ENCODE measurements at places on chromosomes 6 and 20. TPM values are rescaled to one million over a fixed set of nuclear protein-coding genes. Genes with fewer than 3 reads are reported as not detected.

GRCh38 chr6:154347981-154348380 is 8.6 kb downstream of the IPCEF1 start:
- no peak overlapping the region for H3K4me3 ChIP-seq
- H3K4me1 ChIP-seq, result no peaks in the 10 kb centered on the region
- DNase-seq, result no peak
- no peak overlapping the region for H3K27ac ChIP-seq

DNA sequence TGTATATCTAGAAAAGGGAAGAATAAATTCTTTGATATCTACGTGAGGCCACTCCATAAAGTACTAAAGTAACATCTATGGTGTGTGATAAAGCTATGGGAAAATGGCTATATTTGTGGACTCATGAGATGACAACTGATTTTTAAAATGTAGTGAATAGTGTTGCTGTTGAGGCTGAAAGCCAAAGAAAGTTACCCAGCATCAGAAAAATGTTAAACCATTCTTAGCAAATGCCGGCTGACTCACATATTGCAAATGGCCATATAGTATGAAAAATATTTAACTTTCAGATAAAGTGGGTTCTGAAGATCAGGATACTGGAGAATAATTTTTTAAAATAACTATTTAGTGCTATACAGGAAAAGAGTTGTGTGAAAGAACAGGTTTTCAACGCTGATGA is 129.9 kb upstream of the GRIK2 start:
- no peaks in the 10 kb centered on the region for H3K27me3 ChIP-seq
- H3K4me3 ChIP-seq, result no peak overlapping the region
- no peak overlapping the region for H3K27ac ChIP-seq
- H3K4me1 ChIP-seq, result no peaks in the 10 kb centered on the region

DNA sequence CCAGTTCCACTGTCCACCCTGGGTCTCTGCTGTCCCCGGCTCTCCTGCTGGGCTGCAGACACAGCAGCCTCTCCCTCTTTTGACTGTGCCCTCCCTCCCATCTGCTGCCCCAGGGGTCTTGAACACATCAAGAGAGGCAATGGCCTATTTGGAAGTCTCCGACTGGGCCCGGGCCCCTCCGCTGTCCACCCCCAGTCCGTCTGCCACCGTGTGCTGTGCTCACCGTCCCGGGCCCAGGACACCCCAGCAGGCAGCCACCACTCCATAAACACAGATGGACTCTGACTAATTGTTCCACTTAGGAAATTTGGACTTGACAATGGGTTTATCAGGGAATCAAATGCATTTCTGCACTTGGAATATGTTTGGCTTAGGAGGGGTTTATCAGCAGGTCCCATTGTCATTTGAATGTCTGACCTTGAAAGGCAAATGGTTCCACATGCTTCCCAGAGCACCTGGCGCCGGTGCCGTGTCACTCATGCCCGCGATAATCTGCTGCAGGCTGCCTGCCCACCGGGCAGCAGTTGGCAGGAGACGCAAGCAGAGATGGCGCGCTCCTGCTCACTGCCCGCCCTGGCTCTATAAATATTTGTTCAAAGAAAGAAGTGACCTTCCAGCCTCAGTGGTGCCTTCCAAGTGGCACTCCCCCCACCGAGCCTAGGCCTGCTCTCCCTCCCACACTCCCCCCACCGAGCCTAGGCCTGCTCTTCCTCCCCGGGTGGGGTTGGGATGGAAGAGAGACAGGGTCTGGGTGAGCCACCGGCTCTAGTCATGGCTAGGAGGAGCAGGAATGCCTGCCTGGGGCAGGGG is 18.8 kb upstream of the FRMD1 start:
- H3K4me1 ChIP-seq, result no peaks in the 10 kb centered on the region
- no peaks in the 10 kb centered on the region for H3K36me3 ChIP-seq
- no peak overlapping the region for H3K4me3 ChIP-seq
- H3K27me3 ChIP-seq, result peaks cover 9% of the 10 kb centered on the region
- DNase-seq, result no peak
- no peak overlapping the region for H3K27ac ChIP-seq

DNA sequence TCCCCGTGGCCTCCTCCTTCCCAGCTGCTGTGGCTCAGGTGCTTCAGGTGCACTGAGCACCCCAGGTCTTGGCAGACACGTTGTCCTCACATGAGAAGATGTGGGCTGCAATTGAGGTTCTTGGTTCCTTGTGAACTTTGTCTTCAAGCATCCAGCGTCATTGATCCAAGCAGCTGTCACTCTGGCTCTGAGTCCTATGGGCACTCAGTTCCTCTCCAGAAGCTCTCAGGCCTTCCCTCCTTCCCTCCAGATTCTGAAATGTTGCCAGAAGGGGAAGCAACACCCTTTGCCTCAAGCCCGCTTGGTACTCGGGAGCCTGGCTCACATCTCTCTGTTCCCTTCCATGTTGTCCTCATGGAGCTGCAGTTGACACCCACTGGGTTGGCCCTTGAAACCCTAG is 8.4 kb upstream of the MRGBP start:
- DNase-seq, result peak; percentile 87
- no peaks in the 10 kb centered on the region for H3K36me3 ChIP-seq
- no peak overlapping the region for H3K4me3 ChIP-seq
- H3K4me1 ChIP-seq, result no peaks in the 10 kb centered on the region

GRCh38 chr6:133756078-133756695 is 132.7 kb upstream of the TCF21 start:
- no peaks in the 10 kb centered on the region for H3K36me3 ChIP-seq
- H3K4me1 ChIP-seq, result no peaks in the 10 kb centered on the region
- no peaks in the 10 kb centered on the region for H3K27me3 ChIP-seq
- no peak overlapping the region for H3K4me3 ChIP-seq

DNA sequence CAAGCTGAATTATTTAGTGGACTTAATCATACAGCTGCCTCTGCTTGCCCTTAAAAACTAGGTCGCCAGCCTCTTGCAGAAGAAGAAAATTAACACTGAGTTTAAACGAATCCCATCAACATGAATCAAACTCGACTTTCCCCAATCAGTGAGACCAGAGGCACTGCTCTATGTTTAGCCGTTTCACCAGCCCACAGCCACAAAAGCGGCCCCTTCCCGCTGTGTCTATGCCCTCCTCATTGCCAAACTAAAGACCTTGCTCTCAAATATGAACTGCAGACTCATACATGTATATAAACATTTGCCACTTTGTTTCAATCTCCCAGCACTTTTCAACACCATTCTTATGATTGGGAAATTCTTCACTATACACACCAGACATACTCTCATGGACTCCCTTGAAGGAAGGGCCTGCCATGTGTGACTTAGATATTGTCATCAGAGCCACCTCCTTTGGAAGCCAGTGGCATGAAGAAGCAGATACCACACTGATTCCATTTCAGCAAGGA is 105.8 kb upstream of the ADGRF1 start:
- peaks cover 7% of the 10 kb centered on the region for H3K4me1 ChIP-seq

RIPPLY2 gene
- not detected for polyA plus RNA-seq
